ENCODE measurements at places on chromosomes 1 and 21. TPM values are rescaled to one million over a fixed set of nuclear protein-coding genes. Genes with fewer than 3 reads are reported as not detected.

E2F2 gene
- total RNA-seq = 2.9 TPM

KIF17 gene
- 2.0 TPM for total RNA-seq

WDR26 gene
- total RNA-seq = 121 TPM

DNA sequence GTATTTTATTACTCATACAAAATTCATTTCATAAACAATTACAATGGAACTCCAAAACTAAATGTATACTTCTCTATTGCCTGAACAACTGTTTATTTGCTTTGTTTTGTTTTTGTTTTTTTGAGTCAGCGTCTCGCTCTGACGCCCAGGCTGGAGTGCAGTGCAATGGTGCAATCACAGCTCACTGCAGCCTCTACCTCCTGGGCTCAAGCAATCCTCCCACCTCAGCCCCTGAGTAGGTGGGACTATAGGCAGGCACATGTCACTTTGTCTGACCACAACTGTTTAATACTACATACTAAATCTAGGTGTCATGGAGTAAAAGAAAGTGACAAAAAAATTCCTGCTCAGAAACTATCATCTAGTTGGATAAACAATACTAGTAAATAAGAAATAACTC, 49.3 kb downstream of the RAB3GAP2 start:
- DNase-seq = no peak

DNA sequence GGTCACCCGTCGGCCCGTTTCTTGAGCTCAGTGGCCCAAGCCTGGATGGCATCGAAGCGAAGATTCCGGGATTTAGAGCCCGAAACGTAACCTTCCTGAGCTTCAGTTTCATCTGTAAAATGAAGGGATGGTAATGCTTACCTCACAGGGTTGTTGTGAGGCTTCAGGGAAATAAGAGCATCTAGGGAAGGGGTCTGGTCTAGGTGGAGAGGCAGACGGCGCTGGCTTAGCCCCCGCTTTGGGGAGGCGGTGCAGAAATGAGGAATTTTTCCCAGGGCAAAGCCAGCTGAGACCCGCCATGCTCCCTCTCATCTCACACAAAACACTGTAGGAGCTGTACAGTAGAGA, 717 bp upstream of the MYCL start:
- DNase-seq = no peak

DNA sequence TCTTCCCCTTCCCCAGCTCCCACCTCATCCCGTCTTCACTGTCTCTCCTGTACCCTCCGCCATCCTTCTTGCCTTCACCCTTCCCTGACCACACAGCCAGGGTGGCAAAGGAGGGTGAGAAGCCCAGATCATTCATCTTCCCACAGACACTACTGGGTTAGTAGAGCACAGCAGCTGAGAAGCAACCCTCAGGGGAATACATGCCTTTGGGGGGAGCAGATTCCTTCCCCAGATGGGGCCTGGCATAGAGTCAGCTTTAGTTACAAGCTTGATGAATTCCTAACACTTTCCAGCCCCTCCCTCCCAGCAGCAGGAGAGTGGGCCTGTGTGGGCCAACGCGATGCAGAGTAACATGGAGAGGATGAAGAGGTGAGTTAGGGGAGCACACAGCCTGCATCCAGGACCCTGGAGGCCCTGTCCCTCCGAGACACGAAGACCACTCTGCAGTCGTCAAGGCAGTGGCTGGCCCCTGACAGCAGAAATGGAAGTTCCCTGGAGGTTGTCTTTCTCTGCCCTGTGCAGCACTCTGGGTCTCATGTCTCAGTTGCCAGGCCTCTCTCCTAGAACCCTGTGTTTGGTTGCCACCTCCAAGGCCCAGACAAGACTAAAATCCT, 8.8 kb upstream of the BTG2 start:
- no peak for DNase-seq

TXNIP gene
- total RNA-seq = 920 TPM

DNA sequence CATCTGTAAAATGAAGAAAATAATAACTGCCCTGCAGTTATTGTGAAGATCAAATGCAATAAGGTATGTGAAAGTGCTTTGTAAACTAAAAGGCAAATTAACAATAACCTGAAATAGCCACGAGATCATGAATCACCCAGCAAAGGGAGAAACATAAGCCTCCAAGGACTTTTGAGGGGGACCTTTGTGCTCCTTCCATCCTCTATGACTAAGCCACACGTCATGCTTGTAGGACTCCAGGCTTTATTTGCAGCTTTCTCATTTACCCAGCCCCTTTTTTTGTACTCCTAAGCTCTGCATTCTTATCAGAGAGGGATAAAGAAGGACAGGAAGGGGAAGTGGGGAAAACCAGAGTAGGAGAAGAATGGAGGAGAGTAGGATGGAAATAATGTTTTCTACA, 115.1 kb downstream of the PROX1 start:
- no peak for DNase-seq

GRCh38 chr1:198942466-198942865, 303.6 kb downstream of the PTPRC start:
- DNase-seq = no peak

SLC9C2 gene
- not detected for total RNA-seq
